ENCODE measurements at places on chromosomes 2 and 18.

DNA sequence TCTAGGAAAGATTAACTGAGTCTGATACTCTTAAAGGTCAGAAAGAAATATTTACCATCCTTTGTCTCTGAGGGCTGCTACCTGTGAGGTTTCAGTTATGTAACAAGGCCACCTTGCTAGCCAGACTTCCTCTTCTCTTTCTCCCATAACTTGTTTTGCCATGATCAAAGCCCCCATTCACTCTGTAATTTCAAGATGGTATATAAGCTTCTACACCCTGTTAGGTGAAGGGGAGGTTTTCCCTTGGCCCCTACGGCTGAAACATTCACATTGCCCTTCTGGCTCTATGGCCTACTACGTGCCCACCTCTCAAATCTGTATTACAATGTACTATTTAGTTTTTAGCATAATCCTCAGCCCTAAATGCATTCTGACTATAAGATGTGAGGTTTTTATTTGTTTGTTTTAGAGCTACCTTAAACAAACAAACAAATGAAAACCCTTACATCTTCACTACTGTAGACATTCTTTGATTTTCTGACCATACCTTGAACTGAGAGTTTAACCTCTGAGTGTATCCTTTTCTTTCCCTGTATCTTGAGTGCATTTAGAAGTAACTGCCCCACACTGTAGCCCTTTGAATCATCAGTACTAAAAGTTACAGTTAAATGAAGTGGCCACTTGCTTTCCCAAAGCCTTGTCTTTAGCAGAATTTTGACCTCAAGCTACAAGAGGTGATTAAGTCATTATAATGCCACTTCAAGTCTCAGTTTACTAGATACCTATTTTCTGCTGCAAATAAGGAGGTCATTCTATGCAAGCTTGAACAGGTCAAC, 332.2 kb downstream of the SOCS6 start:
- DNase-seq = no peak

- no peak for DNase-seq
Measured at GRCh38 chr2:49582946-49583345, 428.6 kb upstream of the FSHR start.

DNA sequence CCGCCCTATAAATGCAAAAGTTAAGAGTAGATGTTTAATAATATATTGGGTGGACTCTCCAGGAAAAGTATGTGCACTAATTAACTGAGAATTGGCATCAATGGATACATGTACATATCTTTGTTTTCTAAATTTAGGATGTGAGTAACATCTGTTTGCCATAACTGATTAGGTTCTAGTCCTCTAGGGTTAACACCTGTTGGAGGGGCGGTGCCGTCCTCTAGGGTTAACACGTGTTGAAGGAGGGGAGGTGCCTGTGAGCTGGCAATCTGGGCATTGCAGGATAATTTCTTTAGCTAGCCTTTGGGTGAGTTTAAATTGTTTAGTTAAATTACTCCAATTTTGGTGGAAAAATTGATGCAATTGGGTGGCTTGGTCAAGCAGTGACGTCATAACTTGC, 30.9 kb downstream of the HTR2B start:
- no peak for DNase-seq

DNA sequence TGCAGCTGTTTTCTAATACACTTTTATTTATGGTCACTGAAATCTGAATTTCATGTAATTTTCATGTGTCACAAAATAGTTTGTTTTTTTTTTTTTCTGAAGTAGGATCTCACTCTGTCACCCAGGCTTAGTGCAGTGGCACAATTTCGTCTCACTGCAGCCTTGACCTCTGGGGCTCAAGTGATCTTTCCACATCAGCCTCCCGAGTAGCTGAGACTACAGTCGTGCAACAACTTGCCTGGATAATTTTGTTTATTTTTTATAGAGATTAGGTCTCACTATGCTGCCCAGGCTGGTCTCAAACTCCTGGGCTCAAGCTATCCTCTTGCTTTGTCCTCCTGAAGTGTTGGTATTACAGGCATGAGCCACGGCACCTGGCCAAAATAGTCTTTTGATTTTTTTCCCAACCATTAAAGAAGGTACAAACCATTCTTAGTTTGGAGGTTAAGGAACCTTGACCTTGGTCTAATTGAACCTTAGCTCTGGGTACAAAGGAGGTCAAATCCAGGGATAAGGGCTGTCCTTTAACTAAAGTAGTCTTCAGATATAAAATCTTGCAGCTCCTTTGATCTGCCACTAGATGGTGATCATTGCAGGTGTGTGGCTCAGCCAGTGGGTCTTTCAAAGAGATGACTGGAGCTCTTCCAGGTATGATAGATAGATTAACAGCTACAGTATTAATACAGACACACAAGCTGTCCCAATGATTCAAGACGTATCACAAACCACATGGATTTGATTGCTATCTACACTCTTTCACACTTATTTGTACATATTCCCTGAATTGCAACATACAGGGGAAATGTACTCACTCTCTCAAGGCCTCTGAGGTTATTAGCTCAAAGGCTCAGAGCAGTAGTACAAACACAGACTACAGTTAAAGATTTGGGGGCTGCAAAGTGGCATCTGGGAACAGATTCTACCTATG, 4.7 kb upstream of the KRCC1 start:
- DNase-seq = no peak

GRCh38 chr2:108073415-108074072, 87.2 kb downstream of the SLC5A7 start:
- DNase-seq = no peak

DNA sequence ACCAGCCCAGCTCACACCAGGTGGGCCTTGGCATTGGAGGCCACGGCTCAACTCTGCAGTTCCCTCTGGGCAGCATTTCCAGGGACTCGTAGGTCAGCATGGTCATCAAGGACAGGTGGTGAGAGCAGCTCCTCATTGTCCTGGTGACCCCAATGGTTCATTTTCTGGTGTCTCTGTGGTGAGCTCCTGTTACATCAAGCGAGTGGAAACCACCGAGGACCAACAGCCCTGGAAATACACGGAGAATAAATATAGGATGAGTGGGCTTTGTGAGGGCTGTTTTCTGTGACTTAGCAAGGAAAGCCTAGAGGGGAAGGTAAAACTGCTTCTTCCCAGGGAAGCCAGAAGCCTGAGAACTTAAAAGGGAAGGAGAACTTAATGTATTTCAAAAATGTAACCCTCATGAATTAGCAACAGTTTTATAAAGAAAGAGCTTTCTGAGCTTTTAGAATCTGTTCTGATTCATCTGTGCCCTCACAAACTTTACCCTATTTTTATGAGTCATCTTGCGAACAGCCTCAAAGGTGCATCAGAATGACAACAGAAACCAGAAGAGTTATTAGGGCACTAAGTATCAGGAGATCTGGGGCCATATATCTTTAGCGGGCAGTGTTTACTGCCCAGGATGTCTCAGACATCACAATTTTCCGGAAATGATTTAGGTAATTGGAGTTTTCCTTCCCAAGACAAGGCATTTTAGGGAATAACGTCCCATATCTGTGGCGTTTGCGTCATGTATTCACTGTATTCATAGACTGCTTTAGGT, 18.7 kb downstream of the C2orf92 start:
- no peak for DNase-seq

- no peak for DNase-seq
Measured at GRCh38 chr2:199216253-199216652, 241.5 kb downstream of the SATB2 start.

DNA sequence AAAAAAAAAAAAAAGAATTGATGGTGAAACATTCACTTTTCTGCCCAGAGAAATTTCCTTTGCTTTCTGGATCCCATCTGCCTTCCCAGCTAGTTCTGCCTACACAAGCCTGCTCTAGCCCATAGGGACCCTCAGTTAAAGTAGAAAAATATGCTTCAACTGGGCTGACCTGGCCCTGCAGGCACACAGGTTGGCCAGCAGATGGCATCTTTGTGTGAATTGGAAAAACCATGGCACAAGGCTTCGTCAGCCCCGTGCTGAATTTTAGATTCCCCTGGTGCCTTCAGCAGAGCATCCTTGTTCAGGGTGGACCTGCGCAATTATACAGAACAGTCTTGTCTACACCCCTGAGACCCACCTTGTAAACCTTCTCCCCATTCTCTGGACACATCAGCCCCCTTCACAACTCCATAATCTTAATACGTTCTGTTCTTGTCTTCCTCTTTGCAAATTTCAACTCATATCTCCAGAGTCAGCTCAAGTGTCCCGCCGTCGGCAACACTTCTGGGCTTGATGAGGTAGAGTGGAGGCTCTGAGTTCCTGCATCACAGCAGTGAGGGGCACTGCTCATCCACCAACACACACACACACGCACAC, 114.5 kb downstream of the INSIG2 start:
- DNase-seq = no peak

DNA sequence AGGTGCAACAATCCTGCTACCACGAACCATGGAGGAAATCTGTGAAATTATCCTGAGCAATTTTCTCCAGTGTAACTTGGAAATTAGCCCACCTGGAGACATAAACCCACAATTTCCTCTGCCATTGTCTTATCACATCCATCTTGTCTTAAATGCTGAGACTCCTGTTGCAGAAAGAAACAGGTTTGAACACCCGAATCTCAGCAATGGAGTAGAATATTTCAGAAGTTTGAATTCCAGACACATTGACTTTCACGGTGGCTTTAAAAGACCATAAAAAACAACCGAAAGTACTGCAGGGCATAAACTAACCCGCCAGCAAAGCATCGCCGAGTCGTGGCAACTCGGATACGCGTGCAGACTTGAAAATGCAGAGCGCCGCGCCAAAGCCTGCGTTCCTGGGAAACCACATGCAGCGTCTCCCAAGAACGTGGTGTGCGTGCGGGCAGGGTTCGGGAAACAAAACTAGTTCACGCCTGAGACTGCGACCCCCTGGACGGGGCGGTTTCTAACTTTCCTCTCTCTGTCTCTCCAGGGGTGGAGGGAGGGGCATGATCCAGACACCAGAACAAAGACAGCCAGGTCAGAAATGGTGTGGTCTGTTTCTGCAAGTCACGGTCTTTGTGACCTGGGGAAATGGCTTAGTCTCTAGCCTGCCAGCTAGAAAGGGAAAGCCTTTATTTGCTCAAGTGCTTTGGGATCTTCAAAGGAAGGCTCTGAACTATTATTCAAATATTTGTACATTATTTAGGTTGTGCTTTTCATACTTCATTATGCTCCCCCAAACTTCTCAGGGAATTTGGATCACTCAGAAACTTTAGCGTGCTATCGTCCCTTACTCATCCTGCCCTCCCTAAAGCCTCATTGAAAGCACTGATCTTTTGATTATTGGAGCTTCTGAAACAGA, 26.9 kb upstream of the KCTD1 start:
- no peak for DNase-seq

GRCh38 chr2:100197631-100198153, 55.3 kb upstream of the AFF3 start:
- DNase-seq = no peak

DNA sequence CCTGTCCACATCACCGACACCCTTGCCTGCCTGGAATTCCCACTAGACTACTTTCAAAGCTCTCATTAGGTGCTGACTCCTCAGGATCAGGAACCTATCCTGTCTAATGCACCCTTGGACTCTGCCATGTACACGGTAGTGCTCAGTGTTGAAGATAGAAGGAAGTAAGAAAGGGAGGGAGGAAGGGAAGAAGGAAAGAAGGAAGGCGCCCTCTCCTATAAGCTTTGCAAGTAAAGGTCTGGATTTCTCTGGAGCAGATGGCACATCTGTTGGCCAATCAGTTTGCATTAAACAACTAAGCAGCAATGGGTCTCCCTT, 45.3 kb downstream of the SCTR start:
- DNase-seq = no peak

GRCh38 chr2:227871375-227871791, at the start of gene DAW1:
TSS of gene DAW1 (plus strand) at chr2:227871631. CDS start at chr2:227871690, 59 bp downstream.
- DNase-seq = no peak

Data from vagina (tissue), 2 donors.